Smooth muscle cell of the pulmonary artery (primary cell): ENCODE measurements at places on chromosomes 2 and 18. TPM values are rescaled to one million over a fixed set of nuclear protein-coding genes. Genes with fewer than 3 reads are reported as not detected.

Gene SLC11A1
- 0.13 TPM in 2 replicates for total RNA-seq

Gene LBH
- total RNA-seq = 105 and 253 TPM in 2 replicates

Gene CCDC74B
- 5.0 TPM in 2 replicates for total RNA-seq

Gene THSD7B
- total RNA-seq = 0.03 and 1.4 TPM in 2 replicates

Gene OSBPL1A
- 29.3 and 38.6 TPM in 2 replicates for total RNA-seq

Gene RNF181
- total RNA-seq = 123 and 125 TPM in 2 replicates

Gene FAM124B
- total RNA-seq = under 0.01 and 0.33 TPM in 2 replicates

Gene GPR17
- total RNA-seq = not detected in 2 replicates

Gene PID1
- total RNA-seq = 35.6 and 48.6 TPM in 2 replicates

Gene CLEC4F
- total RNA-seq = not detected in 2 replicates

Gene CCDC102B
- 7.1 and 64.7 TPM in 2 replicates for total RNA-seq

Gene APOB
- total RNA-seq = under 0.01 TPM in 1 of 2 replicates, not detected in the other

Gene TFPI
- 150 and 489 TPM in 2 replicates for total RNA-seq

Gene LRP1B
- 0.03 and 0.13 TPM in 2 replicates for total RNA-seq

Gene POTEE
- not detected in 2 replicates for total RNA-seq

Gene RNF149
- 48.2 and 57.4 TPM in 2 replicates for total RNA-seq

Gene HOXD11
- not detected in 2 replicates for total RNA-seq

Gene UBXN2A
- 9.5 and 12.4 TPM in 2 replicates for total RNA-seq

Gene TRIM54
- 0.10 TPM in 1 of 2 replicates, not detected in the other for total RNA-seq

Gene SPDYA
- total RNA-seq = 0.83 and 0.91 TPM in 2 replicates

Gene MFF
- 60.2 and 66.9 TPM in 2 replicates for total RNA-seq

Gene PRKAG3
- 0.10 and 0.52 TPM in 2 replicates for total RNA-seq
